ENCODE measurements at places on chromosomes 7 and 10.

DNA sequence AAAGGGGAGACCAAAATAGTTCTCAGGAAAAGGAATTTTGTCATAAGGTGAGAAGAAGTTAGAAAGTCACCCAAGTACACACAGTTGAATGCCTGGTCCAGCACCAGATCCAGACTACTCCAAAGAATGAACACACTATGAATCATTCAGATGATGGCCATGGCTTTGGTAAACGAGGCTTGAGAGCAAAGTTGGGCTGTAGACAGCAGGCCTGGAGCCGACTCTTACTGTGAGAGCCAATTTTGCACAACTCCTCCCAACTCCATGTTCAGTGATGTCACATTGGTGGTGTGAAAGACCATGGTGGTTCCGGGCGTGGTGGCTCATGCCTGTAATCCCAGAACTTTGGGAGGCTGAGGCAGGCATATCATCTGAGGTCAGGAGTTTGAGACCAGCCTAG, 131.6 kb downstream of the PKD1L1 start:
- no peak for DNase-seq

GRCh38 chr10:110717781-110718589, 73.8 kb downstream of the RBM20 start:
- no peak for DNase-seq

DNA sequence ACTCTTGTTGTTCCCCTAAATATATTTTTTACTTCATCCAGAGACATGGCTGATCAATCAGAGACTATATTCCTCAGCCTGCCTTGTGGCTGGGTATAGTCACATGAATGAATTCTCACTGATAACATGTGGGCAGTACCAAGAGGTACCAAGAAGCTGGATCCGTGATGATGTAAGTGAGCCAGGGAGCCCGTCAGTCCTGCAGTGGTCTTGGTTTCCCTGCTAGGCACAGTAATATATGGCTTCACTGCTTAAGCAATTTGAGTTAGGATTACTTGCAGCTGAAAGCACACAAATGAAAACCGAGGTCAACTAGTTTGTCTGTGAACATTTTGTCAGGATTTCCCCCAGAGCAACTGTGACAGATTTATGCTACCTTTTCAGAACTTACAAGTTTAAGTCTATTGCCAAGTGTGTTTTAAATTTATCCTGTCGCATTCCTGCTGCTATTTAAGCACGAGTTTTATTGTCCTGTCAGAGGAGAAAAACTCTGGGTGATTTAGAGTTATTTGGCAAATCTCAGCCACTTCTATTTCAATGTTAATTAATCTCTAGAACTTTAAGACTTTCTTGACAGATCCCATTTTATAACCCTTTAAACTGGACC, 381.8 kb downstream of the PHF14 start:
- no peak for DNase-seq

- no peak for DNase-seq
Observed at GRCh38 chr10:128130051-128130450, 3.8 kb upstream of the MKI67 start.

- no peak for DNase-seq
Observed at GRCh38 chr7:87580636-87581035, 20.0 kb downstream of the ABCB1 start.

Data from AG09319 (cell line).